Hippocampal formation (tissue), 2 donors: ENCODE measurements at places on chromosomes 2 and 18.

DNA sequence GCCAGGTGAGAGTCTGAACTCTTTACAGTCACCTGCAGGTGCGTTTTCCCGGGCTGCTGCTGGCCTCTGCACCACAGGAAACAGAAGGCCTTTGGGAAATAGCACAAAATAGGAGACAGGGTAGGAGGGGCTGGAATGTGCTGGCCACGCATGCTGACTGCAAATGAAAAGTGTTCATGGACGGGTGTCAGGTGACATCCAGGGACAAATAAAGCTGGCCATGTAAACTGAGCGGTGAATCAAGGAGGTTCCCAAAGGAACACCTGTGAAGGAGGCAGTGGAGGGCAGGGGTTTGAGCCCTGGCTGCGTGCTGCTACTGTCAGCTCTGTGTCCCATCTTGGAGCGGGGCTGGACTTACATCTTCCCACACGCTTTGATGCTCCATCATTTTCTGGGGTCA, 42.4 kb upstream of the GBX2 start:
- no peak for DNase-seq

DNA sequence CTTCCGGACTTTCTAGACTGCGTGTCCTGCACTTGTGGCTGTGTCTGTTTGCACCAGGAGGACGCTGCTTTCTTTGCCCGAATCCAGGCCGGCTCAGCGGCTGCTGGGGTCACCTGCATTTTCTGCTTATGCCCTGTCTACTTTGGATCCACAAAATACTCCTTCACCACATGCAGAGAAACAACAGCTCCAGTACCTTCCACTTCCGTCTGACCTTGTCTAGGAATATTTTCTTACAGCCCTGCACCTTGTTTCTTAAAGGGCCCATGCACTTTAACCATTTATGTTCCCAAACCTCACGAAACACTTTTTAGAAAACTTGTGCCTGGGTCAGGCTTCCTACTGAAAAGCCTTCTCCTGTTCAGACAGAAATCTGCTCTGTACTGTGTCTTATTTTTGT, 129.4 kb upstream of the NCK2 start:
- no peak for DNase-seq

- no peak for DNase-seq
Measured at GRCh38 chr2:101400048-101400447, 12.7 kb upstream of the CREG2 start.

DNA sequence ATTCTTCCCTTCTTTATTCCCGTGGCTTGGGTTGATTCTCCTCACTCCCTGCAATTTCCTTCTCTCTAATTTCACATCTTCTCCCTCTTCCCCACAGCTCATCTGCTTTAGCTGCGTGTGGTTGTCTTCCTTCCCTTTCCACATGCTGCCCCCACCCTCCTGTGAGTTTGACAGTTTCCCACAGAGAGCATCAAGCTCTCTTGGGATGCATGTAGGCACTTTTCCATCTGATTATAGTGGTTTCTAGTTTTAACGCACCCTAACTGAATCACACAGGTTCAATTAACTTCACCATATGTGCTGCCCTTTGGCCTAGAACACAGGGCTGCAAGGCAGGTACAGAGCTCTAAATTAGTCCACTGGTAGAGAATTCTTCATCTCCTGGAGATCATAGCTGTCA, 110.5 kb downstream of the TACR1 start:
- DNase-seq, result no peak

GRCh38 chr2:207475546-207475945, 54.2 kb upstream of the CREB1 start:
- DNase-seq, result no peak

GRCh38 chr2:99096728-99097127, 44.8 kb upstream of the C2orf15 start:
- DNase-seq, result no peak

GRCh38 chr2:99956232-99957030, 186.0 kb downstream of the AFF3 start:
- no peak for DNase-seq

DNA sequence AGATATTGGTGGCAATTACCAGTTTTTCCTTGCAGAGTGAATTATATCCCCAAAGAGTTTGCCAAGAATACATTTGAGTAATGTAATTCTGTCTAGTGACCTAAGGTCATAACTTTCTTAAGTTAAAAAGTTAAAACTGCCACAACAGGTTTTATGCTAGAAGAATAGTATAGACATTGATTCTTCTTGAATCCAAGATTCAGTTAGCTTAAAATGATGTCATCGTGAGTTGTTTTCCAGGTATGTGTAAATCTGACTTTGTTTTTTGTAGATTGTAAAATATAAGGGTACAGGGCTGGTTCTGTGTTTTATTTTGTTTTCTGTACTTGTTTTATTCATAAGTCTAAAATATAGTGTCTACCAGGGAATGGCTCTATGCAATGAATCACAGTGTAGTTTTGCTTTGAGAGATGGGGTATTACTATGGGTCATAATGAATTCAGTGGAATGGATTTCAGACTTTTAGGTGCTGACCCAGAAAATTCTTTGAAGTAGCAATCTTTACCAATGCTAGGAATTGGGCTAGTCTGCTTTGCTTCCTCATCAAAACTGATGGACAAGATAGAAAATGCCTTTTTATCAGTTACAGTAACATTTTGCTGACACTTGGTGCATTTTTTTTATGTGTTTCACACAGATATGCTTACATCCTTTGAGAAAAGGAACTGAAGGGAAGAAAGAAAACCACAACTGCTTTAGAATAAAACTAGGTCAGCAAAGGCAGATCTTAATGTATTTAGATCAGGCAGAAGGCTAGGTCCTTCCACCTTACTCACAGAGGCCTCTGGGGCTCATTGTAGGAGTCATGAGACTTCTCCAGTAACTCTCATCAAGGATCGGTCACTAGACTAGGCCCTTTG, 20.8 kb upstream of the MGAT5 start:
- no peak for DNase-seq

- DNase-seq, result no peak
Measured at GRCh38 chr2:238172439-238172838, 13.7 kb downstream of the ERFE start.

DNA sequence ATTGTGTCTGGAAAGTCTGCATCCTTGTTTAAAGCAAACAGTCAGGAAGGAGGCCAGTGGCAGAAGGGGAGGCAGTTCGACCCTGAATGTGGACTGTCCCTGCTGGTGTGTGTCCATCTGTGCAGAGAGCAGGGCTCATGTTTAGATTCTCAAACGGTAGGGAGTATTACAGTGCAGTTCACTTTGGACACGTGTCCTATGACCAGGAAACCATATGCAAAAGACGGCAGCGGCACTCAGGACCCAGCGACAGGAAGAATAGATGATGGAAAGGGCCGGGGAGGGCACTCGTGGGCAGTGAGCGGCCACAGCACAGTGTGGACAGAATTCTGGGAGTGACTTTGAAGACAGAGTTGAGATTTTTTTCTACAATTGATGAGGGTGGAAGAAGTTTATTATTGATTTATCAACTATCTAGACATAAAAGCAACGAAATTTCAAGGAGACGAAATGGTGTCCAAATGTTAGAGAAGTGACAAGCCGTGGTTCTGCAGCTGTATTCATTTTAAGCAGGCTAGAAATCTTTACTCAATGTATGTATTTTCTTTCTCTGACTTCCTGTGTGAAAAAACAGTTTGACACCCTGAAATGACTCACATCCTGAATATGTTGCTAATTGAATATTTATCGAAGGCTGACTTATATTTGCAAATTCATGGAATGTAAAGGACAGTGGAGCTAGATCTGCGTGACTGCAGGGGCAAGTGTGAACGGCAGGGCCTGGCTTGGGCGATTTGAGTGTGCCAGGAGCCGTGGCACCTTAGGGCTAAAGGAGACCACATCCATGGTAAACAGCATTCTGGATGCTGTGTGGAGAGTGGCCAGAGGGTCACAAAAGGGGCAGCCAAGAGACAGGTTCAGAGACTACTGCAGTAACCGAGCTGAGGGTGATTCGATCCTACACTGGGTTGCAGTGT, 214.2 kb downstream of the PTGR3 start:
- no peak for DNase-seq

DNA sequence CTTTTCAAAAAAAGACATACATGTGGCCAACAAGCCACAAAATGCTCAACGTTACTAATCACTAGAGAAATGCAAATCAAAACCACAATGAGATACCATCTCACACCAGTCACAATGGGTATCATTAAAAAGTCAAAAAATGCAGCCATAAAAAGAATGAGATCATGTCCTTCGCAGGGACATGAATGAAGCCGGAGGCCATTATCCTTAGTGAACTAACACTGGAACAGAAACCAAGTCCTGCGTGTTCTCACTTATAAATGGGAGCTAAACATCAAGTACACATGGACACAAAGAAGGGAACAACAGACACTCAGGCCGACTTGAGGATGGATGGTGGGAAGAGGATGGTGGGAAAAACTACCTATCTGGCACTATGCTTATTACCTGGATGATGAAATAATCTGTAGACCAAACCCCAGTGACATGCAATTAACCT, 17.8 kb upstream of the ATL2 start:
- DNase-seq, result no peak

DNA sequence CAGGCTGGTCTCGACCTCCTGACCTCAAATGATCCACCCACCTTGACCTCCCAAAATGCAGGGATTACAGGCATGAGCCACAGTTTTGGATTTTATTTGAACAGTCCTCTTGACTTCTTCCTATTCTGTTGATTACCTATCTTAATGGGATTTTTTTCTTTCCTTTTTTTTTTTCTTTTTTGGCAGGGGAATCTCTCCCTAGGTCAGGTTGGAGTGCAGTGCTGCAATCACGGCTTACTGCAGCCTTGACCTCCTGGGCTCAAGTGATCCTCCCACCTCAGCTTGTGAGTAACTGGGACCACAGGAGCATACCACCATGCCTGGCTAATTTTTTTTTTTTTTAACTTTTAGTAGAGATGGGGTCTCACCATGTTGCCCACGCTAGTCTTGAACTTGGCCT, 2.8 kb downstream of the MTHFD2 start:
- no peak for DNase-seq

GRCh38 chr18:65706646-65707045, 44.2 kb upstream of the CDH7 start:
- no peak for DNase-seq

- peak; percentile 15 for DNase-seq
Measured at GRCh38 chr18:58180738-58181353, 136.8 kb downstream of the NEDD4L start.

DNA sequence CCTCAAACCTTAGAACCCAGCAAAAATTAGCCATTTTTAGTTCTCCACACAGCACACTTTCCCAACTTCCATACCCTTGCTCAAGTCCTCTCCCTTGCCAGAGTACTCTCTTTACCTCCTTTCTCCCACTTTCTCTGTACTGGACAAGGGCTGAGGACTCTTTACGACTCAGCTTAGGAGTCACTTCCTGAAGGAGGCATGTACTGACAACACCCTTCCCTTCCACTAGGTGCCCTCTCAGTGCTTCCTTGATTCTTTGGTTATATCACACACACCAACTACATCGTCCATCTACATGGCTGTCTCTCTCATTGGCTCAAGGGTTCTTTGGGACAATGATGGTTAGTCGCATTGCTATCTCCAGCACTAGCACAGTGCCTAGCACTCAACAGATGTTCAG, 5.2 kb upstream of the C18orf63 start:
- no peak for DNase-seq

DNA sequence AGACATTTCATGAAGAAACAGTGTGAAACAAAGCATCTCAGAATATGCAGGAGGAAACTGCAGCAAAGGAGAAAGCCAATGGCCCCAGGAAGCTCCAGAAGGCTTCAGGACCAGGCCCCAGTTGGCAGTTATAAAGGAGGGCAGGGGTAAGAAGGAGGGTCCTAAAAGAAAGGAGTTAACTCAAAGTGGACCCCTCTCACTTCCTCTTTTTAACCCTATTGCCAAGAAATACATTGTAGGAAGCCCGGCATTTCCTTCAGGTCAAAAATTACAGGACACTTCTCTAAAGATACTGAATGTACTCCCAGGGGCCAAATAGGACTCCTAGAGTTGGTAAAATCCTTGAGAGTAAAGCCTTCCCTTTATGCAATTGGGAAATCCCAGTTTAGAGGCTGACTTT, 77.1 kb upstream of the TGFA start:
- no peak for DNase-seq

DNA sequence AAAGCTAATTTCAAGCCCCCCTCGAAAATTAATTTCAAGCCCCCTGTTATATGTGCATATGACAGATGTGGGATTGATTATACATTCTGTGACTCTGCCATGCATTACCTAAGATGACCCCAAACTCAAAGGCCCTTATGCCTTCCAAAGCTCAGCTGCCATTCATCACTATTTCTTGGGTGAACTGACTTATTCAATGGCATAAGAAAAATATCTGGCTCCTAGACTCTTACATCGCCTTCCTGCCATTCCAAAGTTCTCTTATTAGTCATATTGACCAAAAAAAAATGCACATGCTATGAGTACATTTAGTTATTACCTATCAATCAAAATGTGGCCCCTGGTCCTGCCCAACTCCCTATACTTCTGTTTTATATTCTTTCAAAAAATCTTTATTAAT, 291.8 kb upstream of the CHAC2 start:
- no peak for DNase-seq

GRCh38 chr2:116435648-116436047, 1378.8 kb upstream of the DDX18 start:
- DNase-seq, result no peak

DNA sequence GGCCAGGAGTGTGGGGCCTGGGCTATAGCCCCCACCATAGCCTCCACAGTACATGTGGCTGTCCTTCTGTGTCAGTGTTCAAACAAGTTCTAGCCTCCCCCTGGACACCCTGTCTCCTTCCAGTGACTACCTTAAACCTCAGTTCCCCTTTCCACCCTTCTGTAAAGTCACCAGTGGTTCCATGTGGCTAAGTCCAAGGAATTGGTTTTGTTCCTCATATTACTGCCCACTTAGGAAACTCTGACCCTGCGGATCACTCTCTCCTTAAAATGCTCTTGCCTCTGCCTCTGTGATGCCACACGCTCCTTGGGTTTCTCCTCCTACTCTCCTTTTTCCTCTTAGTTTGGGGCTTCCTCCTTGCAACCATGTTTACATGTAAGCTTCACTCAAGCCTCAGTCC, 27.8 kb upstream of the REL start:
- no peak for DNase-seq

DNA sequence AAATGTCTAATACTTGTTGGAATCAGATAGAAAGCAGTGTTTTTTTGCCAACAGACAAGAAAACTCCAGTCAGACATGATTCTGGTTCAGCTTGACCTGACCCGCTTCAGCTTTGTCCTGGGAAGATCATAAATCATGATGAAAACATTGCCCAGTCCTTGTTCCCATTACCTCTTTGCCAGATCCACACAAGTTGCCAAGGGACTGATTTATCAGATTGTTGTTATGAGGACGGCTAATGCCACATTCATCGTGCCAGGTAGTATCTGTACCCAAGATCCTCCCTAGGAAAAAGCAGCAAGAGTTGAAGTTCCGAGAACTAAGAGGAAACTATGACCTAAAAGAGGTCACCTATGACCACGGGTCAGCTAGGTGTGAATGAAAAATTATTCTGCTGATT, 39.0 kb downstream of the SLC40A1 start:
- DNase-seq, result no peak

- DNase-seq, result no peak
Measured at GRCh38 chr2:207919164-207919919, 106.0 kb downstream of the PLEKHM3 start.

- no peak for DNase-seq
Measured at GRCh38 chr18:48572402-48573126, 33.7 kb downstream of the CTIF start.

GRCh38 chr18:61851940-61852451, 40.8 kb downstream of the RNF152 start:
- no peak for DNase-seq
